ENCODE measurements at places on chromosomes 6 and 20.

GRCh38 chr6:15357782-15358181 is 111.9 kb downstream of the JARID2 start:
- no peak for DNase-seq

DNA sequence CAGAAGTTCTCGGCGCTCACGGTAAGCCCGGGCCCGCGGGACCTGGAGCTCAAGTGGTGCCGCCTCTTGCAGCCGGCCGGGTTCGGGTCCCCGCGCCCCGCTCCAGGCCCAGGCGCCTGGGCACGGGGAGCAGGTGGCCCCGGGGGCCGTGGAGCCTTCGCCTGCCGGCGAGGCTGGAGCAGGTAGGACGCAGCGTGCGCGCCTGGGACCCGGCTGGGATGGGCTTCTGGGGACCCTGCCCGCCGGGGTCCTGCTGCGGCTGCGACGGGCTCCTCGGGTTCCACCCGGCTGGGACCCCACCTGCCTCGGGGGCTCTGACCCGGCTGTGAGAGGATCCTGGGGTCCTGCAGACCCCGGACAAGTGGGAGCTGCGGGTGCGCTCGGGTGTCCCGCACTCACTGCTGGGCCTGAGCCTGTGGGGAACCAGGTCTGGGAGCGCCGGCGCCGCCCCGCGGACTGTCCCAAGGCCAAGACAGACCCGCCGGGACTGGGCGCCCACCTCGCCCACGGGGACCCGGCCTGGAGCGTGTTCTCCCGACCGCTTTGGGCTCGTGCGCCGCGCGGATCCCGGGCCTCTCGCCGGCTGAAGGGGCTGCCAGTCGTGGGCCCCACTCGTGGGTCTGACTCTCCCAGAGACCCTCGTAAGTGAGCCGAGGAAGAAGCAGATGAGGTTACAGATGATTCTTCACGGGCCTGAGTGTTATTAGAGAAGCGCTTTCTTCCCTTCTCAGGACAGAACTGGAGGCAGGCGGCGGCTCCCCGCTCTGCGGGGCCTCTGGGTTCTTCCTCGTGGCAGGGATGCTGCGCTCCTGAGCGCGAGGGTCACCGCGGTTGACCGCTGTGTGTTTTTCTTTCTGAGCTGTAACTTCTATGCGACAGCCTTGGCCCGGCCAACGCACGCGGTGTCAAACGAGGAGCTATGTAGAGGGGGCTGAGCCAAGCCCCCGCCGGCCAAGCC is 729 bp downstream of the SMOC2 start:
- DNase-seq: no peak

DNA sequence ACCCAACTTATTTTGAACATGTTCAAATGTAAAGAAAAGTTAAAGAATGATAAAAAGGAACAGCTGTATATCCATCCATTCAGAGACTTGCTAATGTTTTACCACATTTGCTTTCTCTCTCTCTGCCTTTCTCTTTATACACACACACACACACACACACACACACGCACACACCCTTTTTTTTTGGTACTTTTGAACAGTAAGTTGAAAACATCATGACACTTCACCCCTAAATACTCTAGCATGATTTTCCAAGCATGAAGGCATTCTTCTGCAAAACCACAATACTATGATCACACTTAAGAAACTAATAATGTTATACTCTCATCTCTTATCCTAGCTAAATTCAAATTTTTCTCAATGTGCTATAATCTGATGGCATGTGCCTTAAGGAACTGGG is 192.3 kb downstream of the UTRN start:
- no peak for DNase-seq

- no peak for DNase-seq
Measured at GRCh38 chr6:128841518-128841917, 41.4 kb upstream of the LAMA2 start.

DNA sequence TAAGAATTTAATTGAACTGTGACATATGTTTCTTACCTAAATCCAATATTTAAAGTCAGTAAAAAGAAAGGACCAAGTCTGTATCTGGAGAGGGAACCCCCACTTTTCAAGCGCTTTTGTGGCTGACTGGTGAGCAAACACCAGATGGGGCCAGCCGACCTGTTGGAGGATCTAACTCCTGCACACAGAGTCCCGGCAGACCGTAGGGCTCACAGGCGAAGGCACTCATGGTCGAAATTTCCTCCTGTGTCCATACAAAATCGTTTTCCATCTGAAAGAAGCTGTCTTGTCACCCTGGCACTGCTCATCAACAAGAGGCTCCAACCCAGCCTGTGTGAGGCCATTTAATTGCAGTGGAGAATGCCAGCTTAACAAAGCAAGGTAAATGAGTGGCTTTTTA is 94.0 kb downstream of the SCML4 start:
- DNase-seq: no peak

- DNase-seq: no peak
Measured at GRCh38 chr6:1670711-1671462, 61.2 kb downstream of the FOXC1 start.

DNA sequence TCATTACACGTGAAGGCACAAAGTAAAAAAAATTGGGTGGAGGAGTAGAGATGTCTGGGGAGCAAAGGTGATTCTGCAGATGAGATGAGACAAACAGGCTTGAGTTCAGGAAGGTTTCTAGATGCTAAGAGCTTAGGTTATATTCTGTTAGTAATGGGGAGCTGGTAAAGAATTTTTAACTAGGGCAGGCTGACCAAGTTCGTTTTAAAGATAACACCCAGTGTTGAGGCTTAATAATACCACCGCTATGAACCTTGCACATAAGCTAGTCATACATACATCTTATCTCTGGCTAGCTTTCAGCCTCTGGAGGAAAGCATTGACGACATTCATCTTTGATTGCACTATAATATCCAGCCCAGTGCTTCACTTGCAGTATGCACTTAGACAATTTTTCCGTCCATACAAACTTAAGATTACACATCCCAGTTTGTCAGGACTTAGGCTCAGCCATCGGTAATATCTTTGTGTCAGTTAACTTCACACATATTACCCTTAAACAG is 12.1 kb downstream of the NHSL1 start:
- DNase-seq: no peak

- peak; percentile 72 for DNase-seq
Measured at GRCh38 chr6:23659125-23659524, 466.9 kb upstream of the NRSN1 start.

- no peak for DNase-seq
Measured at GRCh38 chr6:144244688-144245087, 40.4 kb upstream of the UTRN start.

GRCh38 chr20:42074944-42075343 is 456.8 kb upstream of the CHD6 start:
- no peak for DNase-seq

- DNase-seq: peak; percentile 57
Measured at GRCh38 chr6:72418495-72418894, 203.4 kb upstream of the KCNQ5 start.

DNA sequence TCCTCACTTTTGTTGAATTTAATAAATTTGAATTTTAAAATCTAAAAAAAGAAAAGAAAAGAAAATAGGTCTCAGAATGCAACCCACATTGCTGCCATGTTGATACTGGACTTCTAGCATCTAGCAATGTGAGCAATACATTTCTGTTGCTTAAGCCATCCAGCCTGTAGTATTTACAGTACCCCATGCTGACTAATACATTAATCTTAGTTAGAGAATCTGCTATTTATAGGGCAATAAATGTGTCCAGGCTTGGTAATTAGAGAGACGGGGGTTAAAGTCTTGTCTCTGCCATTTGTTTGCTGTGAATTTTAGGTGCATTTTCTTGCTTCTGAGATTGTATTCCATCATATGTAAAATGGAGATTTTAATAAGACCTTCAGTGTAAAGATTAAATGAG is 471.3 kb downstream of the DHX35 start:
- no peak for DNase-seq

- no peak for DNase-seq
Measured at GRCh38 chr6:168609914-168610490, 169.0 kb downstream of the SMOC2 start.

DNA sequence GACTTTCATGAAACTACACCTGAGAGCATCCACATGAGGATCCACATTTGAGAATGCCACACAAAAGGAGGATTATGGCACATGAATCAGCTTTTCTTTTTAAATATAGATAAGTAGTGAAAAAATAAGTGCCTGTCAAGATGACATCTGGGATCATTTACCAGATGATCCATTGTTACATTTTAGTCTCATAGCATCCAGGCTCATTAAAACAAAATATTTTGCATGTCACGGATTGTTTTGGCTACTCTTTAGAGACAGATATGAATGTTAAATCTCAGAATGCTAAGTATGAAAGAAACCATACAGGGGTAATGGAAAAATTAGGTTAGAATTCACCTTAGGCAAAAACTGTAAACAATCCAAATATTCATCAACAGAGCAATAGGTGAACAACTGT is 66.7 kb downstream of the MYO6 start:
- no peak for DNase-seq

- DNase-seq: peak; percentile 76
Measured at GRCh38 chr6:42661540-42662153, 60.8 kb downstream of the PRPH2 start.

GRCh38 chr6:36227379-36228228 is 31.1 kb downstream of the BRPF3 start:
- no peak for DNase-seq

- DNase-seq: no peak
Measured at GRCh38 chr20:56527521-56527920, 3.0 kb downstream of the FAM209A start.

GRCh38 chr20:2446845-2447244 is 23.7 kb downstream of the SNRPB start:
- DNase-seq: no peak

DNA sequence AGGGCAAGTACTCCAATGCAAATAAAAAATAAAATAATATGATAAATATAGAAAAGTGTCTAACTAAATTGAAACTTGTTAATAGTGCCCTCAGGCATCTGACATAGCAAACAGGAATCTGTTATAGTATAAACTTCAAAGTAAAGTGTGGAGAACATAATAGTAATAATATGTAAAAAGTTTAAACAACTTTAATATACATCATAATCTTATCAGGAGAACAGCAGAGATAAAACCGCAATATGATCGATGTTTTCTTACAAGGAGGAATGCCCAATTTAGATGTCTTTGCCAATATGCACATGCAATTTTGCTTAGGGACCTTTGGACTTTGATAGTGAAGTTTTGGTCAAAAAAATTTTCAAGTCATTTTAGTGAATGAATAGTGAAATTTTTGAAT is 514.8 kb upstream of the IMPG1 start:
- no peak for DNase-seq

DNA sequence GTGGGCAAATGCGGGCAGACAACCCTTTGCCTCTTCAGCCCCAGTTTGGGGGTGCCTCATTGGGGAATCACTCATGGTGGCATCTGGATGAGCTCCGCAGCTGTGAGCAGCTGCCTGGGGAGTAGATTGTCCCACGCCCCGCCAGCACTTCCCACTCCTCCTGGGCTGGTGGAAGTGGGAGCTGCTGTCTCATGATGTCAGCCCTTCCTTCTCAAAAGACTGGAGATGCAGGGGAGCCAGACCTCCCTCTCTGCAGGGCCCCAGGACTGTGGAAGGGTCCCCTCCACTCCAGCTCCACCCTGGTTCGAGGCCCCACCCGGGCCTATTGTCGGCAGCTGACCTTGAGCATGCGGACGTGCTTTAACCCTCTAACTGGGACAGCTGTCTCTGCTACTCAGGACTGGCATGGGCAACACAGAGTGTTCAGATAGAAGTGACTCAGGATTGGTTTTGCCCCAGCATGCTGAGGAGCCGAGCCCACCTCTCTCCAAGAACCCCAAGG is 2.0 kb downstream of the UNC93A start:
- no peak for DNase-seq

DNA sequence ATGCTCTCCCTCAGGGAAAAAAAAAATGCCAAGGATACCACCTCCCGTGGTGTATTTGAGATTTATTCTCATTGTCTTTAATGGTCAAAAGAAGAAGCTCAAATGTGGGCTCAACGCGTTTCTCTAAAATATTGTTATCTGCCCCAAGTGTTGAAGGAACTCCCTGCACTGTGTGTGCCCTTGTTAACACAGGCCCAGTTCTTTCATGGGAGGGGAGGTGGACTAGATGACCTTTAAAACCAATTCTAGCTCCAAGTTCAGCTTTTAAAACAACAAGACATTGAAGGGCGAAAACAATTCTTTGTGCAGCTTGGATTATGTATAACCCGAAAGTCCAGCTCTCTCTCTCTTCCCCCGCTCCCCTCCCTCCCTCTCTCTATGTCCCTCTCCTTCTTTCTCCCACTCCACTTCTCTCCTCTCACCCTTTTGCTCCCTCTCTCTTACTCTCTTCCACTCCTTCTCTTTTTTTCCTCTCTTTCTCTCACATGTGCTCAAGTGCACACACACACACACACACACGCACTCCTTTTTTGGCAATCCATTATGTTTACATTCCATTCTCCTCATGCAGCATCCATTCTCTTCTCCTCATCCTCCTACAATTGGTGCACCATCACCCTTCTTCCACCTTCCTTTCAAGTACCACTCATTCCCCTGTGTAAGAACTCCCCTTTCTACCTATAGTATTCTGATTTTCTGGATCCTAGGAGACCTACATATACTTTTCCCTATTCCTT is 8.5 kb downstream of the HLA-DMB start:
- no peak for DNase-seq

DNA sequence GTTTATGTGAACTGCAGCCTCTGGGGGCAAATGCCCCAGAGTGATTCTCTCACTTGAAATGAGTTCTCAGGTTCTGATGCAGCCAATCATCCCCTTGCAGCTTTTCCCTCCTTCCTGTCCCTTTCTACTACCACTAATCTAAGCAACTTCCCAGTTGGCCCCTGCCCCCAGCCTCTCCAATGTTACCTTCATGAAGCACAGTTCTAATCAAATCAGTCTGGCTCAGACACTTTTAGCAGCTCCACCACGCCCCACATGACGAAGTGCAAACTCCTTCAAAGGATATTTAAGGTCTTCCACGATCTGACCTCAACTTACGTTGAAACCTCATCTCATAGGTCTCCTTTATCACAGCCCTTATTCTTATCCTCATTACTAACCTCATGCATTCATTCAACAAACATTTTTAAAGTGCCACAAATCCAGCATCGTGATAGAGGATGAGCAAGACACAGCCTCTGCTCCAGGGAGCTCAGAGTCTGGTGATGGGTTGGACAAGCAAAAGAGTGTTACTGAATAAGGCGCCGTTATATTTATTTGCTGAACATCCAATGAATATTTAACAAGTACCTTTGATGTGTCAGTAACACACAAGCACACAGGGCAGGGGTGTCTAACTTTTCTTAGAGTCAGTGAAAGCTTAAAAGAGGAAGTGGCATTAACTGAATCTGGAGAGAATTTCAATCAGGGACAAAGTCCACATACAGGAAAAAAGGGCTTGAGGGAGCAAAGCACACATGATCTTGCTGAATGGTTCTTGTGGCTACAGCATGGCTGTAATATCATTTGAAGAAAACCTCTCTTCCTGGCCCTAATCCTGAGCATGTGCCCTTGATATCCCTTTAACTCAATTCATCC is 20.4 kb upstream of the DTNBP1 start:
- no peak for DNase-seq

DNA sequence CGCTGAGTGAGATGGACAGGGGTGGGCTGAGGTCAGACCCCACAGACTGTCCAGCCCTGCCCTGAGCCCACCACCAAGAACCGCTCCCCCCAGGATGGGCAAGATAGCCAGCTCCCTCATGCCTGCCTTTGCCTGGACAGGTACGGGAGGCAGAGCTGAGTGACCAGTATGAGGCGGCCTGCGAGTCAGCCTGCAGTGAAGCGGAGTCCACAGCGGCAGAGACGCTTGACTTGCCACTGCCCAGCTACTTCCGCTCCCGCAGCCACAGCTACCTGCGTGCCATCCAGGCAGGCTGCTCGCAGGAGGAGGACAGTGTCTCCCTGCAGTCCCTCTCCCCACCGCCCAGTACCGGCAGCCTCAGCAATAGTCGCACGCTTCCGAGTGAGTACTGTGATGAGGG is 94.8 kb upstream of the MYL9 start:
- DNase-seq: no peak

All from D341Med (cell line).